ENCODE measurements at places on chromosomes 6 and 20.

- no peak for DNase-seq
Observed at GRCh38 chr6:133548423-133549159, 307.4 kb downstream of the EYA4 start.

GRCh38 chr20:18401305-18401704, 65.5 kb downstream of the DZANK1 start:
- DNase-seq, result no peak

- DNase-seq, result no peak
Observed at GRCh38 chr6:165091121-165091785, 218.2 kb downstream of the C6orf118 start.

DNA sequence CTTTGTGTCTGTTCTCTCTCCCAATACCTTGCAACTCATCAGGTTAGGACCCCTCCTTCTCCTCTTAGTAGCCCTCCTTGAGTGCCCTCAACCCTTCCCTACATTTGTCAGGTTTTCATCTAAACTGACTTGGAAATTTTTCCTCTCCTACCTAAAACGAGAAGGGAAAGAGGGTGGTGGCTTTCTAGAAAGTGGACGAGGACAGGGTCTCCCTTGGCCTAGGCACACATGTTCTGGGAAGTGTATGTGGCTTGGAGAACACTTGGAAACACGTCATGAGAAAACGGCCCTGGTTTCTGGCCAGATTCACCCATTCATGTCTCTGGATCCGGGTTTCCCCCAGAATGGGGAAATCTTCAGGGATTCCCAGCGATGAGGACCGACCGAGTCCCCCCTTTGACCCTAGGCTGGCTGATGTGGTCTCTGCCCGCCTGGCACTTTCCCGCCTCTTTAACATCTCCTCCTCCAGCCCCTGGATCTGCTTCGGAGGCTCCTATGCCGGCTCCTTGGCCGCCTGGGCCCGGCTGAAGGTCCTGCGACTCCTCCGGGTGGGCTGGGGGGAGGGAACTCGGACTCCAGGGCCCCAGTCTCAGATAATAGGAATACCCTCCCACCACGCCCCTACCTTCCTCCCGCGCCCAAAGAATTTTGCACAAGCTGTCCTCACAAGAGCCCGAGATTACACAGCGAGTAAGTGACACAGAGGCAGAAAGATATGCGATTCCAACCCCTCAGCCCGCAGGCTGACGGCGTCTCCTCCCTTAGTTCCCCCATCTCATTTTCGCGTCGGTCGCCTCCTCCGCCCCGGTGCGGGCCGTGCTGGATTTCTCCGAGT, 3.0 kb downstream of the PRSS16 start:
- no peak for DNase-seq

All from mucosa of descending colon (tissue), 3 donors.